ENCODE measurements at places on chromosomes 5 and 9. TPM values are rescaled to one million over a fixed set of nuclear protein-coding genes. Genes with fewer than 3 reads are reported as not detected.

DNA sequence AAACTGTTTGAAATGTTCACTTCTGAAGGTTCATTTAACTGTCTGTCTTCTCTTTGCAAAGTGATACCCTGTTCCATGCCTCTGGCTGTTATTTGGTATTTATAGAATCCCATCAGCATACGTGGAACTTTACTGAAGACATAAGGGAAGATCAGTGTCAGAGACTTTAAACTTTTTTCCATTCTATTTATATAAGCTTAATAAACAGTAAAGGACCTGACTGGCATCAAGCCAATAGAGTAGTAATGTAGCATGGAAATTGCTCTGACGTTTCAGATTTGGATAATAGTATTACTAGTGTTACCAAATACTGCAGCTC is 94.9 kb upstream of the MINAR2 start:
- no peak for DNase-seq

- no peak for DNase-seq
These were observed 440.4 kb downstream of the DMRT2 start for GRCh38 chr9:1490341-1491232.

DNA sequence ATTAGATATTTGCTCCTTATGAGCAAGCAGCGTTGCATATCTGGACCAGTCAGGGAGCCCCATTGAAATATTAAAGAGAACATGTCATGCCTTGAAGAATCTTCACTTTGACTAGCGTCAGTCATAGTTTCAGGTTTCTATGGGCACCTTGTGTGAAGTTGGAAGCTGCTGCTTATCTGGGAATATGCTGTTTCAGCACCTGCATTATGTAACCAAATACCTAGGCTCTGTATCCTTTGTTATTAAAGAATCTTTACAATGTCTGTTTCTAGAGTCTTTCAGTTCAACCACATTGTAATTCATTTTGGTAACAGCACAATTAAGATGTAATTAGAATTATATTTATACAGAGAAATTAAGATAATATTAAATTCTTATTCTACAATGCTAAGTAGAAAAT is 818.8 kb upstream of the TYRP1 start:
- DNase-seq = no peak

SKP1 gene
- total RNA-seq = 332 TPM

- no peak for DNase-seq
These were observed 129.8 kb upstream of the IFNE start for GRCh38 chr9:21611891-21612290.

LCN2 gene
- total RNA-seq = 12.4 TPM

GRCh38 chr9:79660615-79661014 is 88.8 kb downstream of the TLE4 start:
- no peak for DNase-seq

NR5A1 gene
- 0.26 TPM for total RNA-seq

ZFP62 gene
- total RNA-seq = 49.8 TPM

TNPO1 gene
- 113 TPM for total RNA-seq

- no peak for DNase-seq
These were observed 116.7 kb downstream of the WDR70 start for GRCh38 chr5:37495668-37496347.

DNA sequence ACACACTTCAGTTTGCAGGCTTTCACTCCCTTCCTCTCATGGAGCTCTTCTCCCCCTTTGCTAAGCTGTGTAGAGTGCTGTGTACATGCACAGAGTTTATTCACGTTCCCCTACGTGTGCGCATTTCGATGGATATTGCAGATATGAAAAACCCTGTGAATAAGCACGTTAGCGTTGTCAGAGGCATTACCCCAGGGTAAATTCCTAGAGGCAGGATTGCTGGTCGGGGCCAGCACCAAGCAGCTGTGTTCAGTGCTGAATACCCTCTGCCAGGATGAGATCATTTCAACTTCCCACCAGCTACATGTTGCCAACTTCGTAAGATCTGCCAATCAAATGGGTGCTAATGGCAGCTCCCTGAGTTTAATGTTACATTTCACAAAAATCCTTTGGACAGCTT is 172.3 kb upstream of the PPP1R26 start:
- peak; percentile 20 for DNase-seq

DNA sequence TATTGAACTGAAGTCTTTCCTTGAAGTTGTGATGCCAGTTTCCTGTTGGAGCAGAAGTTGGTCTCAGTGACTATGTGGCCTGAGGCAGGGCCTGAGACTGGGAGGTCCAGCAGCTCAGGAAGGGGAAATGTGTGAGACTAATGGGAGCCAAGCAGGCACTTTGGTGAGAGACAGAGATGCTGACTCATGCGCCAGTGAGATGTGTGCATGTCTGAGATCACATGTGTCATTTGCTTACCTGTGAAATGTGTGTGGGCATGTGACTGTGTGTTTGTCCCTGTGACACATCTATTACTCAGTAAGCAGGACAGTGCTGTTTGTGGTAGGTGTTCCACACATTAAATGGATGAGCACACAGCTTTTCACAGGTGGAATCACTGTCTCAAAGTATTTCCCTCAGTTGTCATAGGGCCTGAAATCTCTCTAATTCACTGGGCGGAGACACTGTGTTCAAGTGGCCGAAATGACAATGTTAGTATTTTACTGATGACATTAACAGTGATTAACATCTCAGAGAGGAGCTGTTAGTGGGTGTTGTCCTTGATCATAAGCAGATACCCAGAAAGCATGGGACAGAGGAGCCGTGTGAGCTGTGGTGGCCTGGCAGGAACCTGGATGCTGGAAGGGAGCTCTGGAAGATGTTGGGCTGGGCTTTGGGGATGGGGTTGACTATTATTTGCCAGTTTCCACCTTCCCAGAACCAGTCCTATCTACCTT is 7.4 kb downstream of the NPR2 start:
- no peak for DNase-seq

DNA sequence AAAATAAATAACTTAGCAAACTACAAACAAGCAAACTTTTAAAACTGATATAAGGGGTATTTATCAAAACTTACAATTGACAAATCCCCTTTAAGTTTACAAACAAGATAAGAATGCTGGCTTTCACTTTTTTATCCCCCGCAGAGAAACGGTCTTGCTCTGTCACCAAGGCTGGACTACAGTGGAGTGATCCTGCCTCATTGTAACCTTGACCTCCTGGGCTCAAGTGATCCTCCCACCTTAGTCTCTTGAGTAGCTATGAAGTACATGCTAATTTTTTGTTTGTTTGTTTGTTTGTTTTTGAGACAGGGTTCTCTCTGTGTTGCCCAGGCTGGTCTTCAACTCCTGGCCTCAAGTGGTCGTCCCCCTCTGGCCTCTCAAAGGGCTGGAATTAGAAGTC is 9.0 kb upstream of the NIPSNAP3A start:
- DNase-seq = no peak

CKMT2 gene
- total RNA-seq = 4.3 TPM

DNA sequence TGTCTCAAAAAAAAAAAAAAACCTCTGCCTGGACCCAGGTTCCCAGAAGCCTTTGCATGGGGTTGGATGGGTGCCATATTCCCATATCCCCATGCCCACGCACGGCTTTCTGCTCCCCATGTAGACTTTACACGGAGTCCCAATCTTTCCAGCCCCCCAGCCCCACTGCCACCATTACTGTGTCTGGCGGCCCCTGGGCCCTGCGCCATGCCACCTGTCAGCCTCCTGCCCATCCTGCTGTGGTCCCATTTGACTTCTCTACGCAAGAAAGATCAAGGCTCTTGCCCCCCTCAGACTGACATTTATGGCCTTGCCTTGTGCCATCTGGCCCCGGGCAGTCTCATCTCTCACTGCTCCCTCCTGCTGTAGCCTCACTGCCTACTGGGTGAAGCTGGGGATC is 6.5 kb upstream of the AK1 start:
- no peak for DNase-seq

FAM193B gene
- total RNA-seq = 103 TPM

DNA sequence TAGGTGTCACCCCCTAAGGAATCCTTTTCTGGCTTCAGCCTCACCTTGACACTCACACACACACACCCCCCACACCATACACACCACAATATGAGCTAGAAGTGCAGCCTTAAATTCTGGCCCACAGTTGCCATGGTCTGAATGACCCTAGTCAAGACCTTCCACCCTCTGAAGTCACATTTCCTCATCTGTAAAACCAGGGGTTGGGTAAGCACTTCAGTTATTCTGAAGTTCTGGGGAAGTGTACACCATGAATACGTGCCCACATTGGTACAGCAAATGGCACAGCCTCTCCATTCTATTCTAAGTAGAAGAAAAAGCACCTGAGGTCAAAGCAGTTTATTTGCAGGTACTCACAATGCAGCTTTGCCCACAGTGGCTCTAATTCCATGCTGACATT is 372.8 kb upstream of the KLF4 start:
- no peak for DNase-seq

DMRT3 gene
- total RNA-seq = 0.74 TPM

DNA sequence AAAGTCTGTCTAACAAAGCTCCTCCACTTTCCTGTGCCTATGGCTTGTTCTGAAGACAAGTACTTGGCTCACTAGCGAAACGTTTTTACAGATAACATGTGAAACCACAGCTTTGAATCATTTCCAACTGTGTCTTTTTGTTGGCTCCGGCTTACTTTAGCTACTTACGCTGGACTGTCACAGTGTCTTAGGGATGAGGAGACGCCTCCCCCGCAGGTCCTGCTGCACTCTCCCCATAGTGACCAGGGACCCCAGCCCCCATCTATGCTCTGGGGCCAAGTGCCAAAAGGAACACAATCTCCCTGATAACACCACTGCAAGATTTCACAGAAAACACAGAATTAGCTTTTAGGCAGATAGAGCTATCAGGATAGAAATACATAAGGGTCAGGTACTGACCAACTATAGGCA is 219.1 kb downstream of the ADAMTS6 start:
- no peak for DNase-seq

DNA sequence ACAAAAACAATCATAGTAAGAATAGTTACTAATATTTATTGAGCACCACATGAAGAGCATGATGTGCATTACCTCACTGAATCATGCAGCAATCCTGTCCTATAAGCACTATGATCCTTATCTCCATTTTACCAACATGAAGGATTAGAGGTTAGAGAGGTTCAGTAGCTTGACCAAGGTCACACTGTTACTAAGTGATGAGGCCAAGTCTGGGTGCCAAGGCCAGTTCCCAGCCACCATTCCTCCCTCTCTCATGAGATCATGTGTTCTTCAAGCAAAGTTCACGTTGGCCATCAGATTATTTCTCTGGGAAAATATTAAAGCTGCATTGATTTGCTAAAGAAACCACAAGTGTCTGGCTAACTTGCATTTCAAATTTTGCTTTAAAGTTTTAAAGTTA is 31.0 kb downstream of the PDE8B start:
- DNase-seq = no peak

DNA sequence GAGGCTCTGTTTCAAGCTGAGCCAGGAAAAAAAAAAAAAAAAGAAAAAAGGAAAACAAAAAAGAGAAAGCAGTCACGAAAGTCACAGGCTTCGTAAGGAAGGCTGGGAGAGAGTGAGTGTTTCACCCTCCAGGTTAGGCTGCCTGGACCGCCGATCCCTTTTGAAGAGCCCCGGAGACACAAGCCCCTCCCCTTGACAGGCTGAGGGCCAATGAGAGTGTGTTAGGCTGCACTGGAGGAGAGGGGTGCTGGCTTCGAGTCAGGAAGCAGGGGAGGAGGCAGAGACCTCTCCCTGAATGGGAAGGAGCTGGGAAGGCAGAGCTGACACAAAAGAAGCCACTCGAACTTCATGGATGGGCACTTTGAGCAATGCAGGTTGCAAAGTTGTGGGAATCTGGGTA is at the start of gene NMUR2:
NMUR2 (minus strand) TSS at position 135 of the 400 bp plus-strand sequence. CDS start 166 bp downstream, outside the sequence.
- no peak for DNase-seq

PCYOX1L gene
- total RNA-seq = 18.5 TPM

SLC6A19 gene
- 22.2 TPM for total RNA-seq

DNA sequence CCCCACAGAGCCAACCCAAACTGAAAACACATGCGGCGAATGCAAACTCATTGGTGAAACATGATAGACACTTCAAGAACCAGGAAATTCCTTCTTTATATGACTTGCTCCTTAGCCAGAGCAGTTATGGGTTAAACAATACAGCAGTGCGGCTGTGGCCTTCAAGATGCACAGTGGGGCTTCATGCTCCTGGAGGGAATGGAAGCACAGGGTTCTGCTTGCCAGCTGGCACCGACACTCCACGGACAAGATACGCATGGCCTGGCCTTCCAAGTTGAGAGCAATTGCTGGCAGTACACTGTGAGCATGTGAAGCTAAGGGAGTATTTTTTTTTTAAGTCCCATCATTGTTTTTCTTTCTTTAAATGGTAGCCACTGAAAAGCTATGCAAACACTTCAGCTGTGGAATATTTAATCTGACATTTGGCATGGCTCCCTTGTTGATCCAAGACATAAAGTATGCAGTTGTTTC is 451.6 kb upstream of the CD180 start:
- DNase-seq = no peak

CTSV gene
- 6.7 TPM for total RNA-seq

GRCh38 chr9:14245901-14246525 is 67.9 kb downstream of the NFIB start:
- DNase-seq = no peak

DNA sequence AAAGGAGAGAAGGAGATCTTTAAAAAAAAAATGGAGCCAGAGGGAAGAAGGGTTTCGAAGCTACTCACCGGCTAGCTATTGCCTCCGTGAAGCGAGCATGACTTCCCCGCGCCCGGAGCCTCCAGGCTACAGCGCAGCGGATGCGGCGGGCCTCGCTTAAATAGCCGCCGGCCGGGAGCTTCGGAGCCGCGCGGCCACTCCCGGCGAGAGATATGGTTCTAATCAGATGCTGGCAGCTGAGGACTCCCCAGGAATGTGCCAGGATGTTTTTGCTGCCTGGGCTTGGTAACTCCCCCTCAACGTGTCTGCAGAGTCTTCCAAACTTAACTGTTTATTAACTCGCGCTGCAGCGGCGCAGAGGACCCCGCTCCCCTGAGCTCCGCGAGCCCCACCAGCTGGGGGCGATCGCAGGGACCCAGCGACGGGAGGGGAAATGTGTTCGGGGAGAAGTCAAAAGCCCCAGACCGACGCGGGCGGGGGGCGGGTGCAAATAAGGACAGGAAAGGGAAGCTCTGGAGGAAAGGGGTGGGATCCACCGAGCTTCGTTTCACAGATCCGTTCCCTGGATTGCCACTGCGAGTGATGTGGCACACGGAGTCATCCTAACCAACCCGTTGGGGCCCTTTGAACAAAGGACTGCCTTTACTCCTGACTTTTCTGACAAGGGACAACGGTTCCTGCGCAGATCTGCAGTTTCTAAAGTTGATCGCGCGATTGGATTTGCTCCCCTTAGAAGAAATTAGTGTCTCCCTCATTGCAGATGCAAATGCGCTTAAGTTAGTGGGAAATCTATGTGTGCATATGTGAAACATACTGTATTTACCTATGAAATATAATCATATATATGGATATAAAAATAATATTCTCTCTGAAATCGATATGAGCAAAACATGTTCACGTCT is at the start of gene DAB2:
DAB2 (minus strand) TSS at position 245 of the 902 bp plus-strand sequence. CDS start 30,660 bp downstream, outside the sequence.
- DNase-seq = peak; percentile 87

SMIM3 gene
- total RNA-seq = 11.0 TPM

SV2C gene
- 6.9 TPM for total RNA-seq

QRFP gene
- not detected for total RNA-seq

GRCh38 chr5:88391991-88392390 is 123.3 kb upstream of the TMEM161B start:
- no peak for DNase-seq

DNA sequence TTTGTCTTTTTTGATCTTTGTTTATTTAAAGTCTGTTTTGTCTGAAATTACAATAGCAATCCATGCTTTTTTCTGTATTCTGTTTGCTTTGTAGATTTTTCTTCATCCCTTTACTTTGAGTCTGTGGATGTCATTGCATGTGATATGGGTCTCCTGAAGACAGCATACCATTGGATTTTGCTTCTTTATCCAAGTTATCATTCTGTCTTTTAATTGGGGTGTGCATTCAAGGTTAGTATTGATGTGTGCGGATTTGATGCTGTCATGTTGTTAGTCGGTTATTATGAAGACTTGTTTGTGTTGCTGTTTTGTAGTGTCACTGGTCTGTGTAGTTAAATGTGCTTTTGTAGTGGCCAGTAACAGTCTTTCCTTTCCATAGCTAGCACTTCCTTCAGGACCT is 23.0 kb downstream of the POLK start:
- no peak for DNase-seq
